Activated CD4-positive, alpha-beta T cell treated with anti-CD3 and anti-CD28 coated beads, Interleukin-2, Interleukin-6, amounts not matched to agents 100 ng/mL and 50 ng/mL, durations not matched to agents 16 hours and 8 hours (primary cell): ENCODE measurements at places on chromosomes 13 and 19.

- no peak for DNase-seq
Measured at GRCh38 chr13:52850072-52850395, 1.6 kb upstream of the PCDH8 start.

- no peak for DNase-seq
Measured at GRCh38 chr13:71751073-71751472, 115.9 kb downstream of the DACH1 start.

- no peak for DNase-seq
Measured at GRCh38 chr19:31326329-31327028, 22.8 kb downstream of the TSHZ3 start.

DNA sequence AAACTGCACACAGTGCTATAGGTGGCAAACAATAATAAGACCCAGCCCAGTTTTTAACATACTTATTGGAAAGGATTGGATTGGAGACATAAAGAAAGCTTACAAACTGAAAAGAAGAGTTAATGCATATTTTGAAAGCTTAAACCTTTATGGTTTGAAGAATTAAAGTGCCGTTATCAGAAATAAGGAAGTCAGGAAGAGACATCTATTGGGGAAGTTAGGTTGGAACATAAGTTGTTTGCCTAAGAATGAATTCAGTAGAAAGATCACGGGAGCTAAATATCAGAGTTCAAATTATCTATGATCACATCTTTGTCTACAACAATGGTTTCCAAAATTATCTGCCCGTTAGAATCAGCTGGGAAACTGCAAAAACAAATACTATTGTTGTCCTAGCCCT, 767.9 kb downstream of the PCDH9 start:
- no peak for DNase-seq

DNA sequence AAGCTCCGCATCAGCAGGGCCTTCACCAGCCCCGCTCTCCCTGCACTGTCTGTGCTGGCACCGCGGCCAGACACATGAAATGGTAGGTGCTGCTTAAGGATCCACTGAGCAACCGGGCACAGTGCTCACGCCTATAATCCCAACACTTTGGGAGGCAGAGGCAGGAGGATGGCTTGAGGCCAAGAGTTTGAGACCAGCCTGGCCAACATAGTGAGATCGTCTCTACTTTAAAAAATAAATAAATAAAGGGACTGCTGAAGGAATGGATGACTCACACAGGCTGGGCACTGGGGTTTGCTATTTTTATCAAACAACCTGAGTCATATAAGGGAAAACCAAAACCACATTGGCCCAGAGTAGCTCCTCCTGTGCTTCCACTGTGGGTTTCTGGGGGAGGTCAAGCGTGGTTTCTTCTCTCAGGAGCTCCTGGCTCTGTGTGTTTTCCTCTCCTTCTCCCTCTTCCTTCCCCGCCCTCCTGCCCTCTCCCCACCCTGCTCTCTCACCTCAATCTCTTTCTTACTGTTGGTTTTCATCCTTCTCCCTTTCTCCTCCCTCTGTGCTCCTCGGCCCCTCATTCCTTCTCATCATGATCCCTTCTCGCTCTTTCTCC, 21.3 kb downstream of the VRK3 start:
- peak; percentile 74 for DNase-seq

- DNase-seq = no peak
Measured at GRCh38 chr13:51243227-51243626, 21.0 kb downstream of the FAM124A start.

DNA sequence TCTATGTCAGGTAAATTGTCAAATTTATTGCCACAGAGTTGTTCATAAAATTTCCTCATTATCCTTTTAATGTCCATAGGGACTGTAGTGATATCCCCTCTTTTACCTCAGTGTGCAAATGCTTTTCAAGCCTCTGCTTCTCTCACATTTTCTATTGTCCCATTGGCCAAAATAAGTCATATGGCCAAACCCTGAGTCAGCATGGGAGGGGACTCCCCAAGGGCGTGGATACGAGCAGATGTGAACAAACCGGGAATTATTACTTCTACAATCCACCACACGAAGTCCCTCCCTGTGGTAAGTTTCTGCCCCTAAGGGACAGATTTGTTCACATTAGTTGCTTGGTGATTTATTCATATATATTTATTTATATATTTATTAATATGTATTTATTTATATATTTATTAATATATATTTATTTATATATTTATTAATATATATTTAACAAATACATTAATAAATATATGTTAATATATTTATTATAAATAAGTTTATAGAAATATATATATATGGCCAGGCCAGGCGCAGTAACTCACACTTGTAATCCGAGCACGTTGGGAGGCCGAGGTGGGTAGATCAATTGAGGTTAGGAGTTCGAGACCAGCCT, 20.1 kb upstream of the CAMSAP3 start:
- no peak for DNase-seq

DNA sequence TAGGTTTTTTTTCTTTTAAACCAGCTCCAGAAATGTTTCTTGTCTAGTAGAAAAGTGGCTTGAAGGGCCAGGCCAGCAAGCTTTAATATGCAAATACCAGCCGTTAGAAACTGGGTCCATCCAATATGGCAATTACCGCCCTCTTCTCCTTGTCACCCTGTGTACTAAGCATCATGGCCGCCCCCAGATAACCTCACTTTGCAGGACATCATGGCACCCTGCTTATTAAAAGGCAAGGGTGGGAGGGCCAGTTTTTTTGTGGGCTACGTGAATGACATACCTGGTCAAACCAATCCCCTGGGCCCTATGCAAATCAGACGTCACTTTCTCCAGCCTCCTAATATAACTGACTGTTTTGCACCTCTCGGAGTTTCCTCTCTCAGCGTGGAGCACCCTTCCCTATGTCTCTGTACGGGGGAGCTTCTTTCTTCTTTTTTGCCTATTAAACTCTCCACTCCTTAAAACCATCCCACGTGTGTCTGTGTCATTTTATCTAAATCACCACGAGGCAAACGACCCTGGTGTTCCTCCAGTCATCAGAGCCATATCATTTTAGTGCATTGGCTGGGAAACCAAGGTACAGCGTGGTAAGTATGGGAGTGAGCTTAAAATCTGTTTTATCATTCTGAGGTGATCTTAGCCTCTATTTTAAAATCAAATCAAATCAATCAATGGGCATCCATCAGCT, 27.7 kb downstream of the OXGR1 start:
- DNase-seq = no peak

DNA sequence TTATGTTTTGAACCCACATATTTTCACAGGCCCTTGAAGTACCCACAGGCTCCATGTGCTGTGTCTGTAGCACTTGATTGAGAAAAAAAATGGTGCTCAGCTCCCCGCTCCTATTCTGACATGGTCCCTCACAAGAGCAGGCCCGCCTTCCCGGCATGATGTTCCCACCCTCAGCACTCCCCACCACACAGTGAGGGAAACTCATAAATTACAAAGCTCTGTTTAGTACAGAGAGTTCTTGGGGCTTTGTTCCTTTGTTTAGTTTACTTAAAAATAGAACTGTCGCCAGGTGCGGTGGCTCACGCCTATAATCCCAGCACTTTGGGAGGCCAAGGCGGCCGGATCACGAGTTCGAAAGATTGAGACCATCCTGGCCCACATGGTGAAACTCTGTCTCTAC, 25.9 kb upstream of the ABCC4 start:
- DNase-seq = no peak

- DNase-seq = no peak
Measured at GRCh38 chr13:35817642-35818607, 313.3 kb downstream of the DCLK1 start.

- DNase-seq = no peak
Measured at GRCh38 chr13:23561261-23561660, 9.0 kb upstream of the TNFRSF19 start.

- DNase-seq = no peak
Measured at GRCh38 chr19:38266981-38267597, 2.7 kb downstream of the SPINT2 start.

DNA sequence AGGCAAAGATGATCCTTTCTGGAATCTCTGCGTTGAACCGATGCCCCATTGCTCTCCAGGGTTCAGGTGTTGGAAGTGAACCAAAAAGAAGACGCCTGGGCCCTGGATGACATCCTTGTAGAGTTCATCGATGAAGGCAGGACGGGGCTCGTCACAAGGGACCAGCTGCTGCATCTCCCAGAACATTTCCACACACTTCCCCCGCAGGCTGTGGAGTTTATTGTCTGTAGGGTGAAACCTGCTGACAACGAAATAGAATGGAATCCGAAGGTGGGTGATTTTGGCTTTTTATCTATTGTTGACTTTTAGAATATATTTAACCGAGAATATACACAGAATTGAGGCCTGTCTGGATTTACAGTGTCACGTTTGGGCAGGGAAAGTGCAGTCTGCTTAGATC, 58.4 kb downstream of the SLC7A9 start:
- DNase-seq = no peak

DNA sequence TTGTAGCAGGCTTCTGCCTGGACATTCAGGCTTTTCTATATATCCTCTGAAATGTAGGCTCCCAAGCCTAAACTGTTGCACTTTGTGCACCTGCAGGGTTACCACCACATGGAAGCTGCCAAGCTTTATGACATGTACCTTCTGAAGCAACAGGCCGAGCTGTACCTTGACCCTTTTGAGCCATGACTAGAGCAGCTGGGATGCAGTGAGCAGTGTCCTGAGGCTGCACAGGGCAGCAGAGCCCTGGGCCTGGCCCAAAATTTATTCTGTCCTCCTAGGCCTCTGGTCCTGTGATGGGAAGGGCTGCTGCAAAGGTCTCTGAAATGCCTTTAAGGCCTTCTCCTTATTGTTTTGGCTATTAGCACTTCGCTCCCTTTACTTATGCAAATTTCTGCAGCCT, 23.5 kb upstream of the CD177 start:
- DNase-seq = no peak

GRCh38 chr13:83568019-83568418, 314.3 kb downstream of the SLITRK1 start:
- no peak for DNase-seq

DNA sequence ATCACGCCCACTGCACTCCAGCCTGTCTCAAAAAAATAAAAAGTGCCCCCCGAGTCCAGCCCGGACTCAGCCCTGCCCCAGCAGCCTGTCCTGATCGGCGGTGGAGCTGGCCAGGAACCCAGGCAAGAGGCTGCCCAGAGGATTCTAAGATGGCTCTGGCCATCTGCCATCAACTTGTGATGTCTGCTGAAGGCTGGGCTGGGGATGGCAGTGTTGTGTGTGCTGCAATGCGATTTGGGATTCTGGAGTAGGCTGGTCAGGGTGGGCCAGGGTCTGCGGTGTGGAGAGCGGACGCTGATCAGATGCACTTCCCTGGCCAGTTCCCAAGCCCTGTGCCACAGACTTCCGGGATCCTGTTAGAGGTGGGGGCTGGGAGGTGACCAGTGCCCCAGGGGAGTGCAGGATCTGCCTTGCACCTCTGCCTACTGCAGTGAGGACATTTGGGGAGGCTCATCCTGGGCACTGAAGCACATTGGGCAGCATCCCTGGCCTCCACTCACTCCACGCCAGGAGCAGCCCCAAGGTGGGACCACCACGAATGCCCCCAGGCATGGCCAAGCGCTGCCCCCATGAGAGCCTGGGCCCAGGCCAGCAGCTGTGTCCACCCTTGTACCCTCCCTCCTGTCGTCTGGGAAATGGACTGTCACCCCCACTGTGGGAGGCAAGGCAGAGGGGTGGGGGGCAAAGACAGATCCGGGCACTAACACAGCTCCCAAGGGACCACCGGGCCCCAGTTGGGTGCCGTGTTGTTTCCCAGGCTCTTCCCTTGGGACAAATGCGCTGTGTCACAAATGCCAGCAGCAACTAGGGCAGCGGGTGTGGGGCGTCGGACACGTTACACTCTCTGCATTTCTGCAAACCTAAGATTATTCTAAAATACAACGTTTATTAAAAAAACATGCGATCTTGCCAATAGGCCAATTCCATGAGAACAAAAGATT, 3.4 kb upstream of the TBXA2R start:
- no peak for DNase-seq

GRCh38 chr13:66347486-66348117, 882.5 kb downstream of the PCDH9 start:
- no peak for DNase-seq

DNA sequence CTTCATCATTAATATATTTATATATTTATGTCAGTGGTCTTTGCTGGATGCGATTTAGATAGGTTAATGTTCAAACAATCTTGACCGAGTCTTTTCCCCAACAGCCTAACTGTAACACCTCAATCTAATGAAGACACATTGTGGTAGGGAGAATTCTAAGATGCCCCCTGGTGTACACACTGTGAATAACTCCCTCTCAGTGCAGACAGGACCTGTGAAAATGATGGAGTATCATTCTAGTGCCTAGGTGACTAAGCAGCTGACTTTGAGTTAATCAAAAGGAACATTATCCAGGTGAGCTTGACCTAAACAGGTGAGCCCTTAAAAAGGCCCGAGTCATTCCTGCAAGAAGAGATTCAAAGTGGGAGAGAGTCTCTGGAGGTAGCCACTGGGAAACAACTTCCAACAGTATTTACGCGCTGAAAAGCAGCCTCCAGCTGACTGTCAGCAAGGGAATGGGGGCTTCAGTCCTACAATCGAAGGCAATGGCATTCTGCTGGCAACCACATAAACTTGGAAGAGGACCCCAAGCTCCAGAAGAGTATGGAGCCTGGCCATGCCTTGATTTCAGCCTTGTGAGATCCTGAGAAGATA, 28.0 kb upstream of the KBTBD7 start:
- peak; percentile 67 for DNase-seq

- DNase-seq = no peak
Measured at GRCh38 chr13:69761581-69761980, 346.0 kb upstream of the ATXN8OS start.

GRCh38 chr13:75399168-75399878, 82.6 kb downstream of the TBC1D4 start:
- no peak for DNase-seq

GRCh38 chr19:35751839-35752745, 3.7 kb downstream of the LIN37 start:
- no peak for DNase-seq

- DNase-seq = no peak
Measured at GRCh38 chr13:49567491-49567890, 17.9 kb downstream of the RCBTB1 start.

DNA sequence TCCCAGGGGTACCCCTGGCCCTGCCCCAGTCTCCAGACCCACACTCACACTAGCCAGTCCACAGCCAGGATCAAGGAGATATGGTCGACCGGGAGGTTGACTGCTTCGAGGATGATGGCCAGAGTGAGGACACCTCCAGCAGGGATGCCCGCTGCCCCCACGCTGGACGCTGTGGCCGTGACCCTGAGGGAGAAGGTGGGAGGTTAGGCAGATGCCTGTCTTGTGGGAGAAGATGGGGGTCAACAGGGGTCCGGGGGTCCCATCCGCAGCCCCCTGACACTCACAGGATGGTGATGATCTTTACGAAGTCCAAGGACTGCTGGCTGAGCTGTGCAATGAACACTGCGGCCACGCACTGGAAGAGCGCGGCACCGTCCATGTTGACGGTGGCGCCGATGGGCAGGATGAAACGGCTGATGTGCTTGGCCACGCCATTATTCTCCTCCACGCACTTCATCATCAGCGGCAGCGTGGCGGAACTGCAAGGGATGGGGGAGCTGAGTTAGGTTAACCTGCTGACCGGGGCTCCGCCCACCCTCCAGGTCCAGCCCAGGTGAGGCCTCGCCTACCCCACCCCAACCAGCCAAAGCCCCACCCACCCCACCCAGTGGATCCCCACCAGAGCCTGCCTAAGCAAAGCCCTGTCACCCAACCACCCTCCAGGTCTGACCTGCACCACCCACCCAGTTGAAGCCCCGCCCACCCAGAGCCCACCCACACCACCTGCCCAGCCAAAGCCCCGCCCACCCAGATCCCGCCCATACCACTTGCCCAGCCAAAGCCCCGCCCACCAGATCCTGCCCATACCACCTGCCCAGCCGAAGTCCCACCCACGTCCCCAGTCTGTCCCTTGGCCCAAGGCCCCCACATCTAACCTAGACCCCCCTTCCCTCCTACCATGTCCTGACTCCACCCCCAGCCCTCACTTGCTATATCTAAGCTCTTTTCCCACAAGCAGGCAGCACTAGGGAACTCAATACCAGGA, 11.2 kb downstream of the SLC1A5 start:
- DNase-seq = peak; percentile 25
